Renal cortical epithelial cell (primary cell): ENCODE measurements at places on chromosomes 6 and 20. TPM values are rescaled to one million over a fixed set of nuclear protein-coding genes. Genes with fewer than 3 reads are reported as not detected.

- peak; percentile 68 for DNase-seq
Observed at GRCh38 chr6:132483779-132484679, 28.9 kb downstream of the STX7 start.

- DNase-seq, result no peak
Observed at GRCh38 chr20:54227241-54227640, 19.4 kb downstream of the PFDN4 start.

GRCh38 chr6:144007478-144008119, 460 bp downstream of the PLAGL1 start:
- DNase-seq, result no peak

DNA sequence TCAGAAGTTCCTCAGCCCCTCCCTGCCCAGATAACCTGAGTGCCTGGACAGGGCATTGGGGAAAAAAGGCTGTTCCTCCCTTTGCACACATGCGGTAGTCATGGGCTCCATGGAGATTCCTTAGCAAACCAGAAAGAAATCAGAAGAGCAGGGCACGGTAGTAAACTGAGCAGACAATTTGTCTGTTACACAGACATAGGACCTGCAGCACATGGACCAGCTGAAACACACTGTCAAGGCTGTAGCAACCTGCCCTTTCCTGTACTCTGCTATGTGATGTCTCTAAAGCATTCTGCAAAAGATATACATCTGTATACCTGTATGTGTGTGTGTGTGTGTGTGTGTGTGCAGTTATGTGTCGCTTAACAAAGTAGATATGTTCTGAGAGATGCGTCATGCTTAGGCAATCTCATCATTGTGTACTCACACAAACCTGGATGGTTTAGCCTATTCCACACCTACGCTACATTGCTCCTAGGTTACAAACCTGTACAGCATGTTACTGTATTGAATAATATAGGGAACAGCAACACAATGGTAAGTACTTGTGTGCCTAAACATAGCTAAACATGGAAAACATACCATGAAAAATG, 44.4 kb upstream of the BMP5 start:
- no peak for DNase-seq

DNA sequence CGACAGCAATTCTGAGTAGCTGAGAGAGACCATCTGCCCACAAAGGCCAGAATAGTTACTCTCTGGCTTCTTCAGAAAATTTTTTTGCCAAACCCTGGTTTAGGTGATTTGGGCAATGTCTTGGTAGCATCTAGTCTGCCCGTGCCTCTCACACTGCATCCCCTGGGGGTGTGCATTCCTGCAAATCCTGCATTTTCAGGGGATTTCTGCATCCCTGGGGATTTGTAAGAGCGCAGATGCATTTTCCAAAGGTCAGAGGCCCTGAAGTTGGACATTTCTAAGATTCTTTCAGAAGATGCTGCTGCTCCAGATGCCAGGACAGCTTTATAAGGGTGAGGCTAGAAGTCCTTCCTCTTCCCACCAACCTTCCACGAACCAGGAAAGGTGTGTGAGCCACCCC, 4.0 kb downstream of the CST9 start:
- DNase-seq, result no peak

Gene DUSP15
- 0.15 TPM in 1 of 2 replicates, not detected in the other for total RNA-seq

DNA sequence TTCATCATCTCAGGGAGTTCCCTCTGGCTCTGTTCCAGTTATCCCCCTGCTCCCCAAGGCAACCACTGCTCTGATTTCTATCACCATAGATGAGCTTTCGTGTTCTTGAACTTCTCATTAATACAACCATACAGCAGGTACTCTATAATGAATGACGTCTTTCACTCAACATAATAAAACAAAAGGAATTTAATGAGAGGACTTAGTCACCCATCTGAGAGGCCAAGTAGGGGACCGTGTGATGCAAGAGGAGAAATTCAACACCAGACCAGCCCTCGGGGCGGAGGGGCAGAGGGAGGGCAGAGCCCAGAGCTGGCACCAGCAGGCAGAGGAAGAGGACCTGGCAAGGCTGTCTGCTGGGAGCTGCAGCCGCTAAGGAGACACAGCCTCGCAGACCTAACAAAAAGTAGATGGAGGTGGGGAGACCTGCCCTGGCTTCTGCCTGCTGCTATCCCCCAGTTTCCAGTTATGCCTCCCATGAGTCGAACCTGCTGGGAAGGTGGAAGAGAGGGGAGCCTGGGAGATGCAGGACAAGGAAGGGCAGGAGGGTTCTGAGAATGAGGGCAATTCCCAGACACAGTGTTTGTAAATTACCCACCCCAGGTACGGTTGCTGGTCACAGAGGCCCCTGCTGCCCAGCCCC, 13.8 kb downstream of the CCN5 start:
- peak; percentile 98 for DNase-seq

Gene B3GAT2
- total RNA-seq, result under 0.01 TPM in 2 replicates

Gene CFB
- total RNA-seq, result 24.3 and 32.7 TPM in 2 replicates

- DNase-seq, result no peak
Observed at GRCh38 chr6:169921217-169921616, 169.8 kb downstream of the ERMARD start.

DNA sequence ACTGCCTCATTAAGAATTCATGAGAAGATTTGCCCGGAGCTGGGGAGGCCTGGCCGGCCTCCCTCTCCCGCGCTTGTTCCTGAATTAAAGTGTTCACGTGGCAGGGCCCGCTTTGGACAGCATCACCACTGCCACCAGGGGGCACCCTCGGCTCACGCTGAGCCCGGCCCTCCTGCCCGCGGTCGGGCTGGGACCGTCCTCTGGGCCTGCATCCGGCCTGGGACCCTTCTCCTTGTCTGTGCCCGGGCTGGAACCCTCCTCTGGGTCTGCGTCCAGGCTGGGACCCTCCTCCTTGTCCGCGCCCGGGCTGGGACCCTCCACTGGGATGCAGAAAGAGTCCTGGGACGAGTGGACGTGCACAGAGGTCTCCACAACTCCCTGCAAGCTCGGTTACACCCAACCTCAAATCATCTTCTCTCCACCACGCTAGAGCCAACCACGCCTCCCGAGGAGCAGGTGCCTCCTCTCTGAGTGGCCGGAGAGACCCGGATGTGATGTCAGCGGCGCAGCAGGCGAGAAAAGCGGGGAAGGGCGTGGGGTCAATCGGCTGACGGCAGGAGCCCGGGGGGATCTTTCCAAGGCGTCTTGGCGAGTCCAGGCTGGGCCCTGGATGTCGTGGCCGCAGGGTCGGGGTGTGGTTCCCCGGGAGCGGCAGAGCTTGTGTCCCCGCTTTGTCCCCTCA, 50.9 kb upstream of the DACT2 start:
- no peak for DNase-seq

DNA sequence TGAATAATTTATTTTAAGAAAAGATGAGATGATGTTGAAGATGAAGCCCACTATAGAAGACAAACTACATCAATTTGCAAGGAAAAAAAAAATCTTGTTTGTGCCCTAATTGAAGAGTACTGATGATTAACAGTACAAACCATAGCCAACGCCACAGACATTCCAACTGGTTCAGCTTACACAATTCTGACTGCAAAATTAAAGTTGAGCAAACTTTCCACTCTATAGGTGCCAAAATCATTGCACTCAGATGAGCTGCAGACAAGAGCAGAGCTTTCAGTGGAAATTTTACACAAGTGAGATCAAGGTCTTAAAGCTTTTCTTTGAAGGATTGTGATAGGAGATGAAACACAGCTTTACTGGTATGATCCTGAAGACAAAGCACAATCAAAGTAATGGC, 85.3 kb downstream of the OGFRL1 start:
- no peak for DNase-seq

DNA sequence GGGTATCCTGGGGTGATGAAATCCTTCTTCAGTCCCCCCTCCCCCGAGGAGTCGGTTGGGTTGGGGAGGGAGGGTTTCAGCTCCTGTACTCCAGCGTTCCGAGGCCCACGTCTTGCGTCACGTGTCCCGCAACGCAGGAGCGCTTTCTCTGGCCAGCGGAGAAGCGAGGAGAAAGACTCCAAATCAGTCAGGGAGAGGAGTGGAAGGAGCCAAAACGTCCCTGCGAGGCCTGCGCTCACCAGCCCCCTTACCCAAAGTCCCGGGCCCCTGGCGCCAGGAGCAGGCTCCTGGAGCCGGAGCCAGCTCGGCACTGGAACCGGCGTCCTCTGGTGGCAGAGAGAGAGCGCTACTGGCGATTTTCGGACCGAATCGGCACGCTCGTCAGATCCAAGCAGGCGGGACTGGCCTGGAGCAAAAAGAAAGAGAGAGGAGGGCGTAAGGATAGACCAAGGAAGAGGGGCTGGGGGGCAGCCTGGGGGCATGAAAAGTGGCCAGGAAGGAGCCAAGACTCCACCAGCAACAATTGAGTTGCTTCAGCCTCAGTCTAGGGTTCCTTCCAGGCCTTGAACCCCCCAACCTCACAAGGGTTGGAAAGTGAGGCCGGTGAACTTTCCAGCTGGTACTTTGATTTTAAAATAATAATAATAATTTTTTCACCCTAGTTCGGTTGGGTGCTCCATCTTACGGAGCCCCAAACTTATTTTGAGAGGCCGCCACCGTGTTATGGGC, at the start of gene GNAS:
Gene GNAS, plus strand, starts transcription at position 174 of the 729 bp plus-strand sequence.
- DNase-seq, result peak; percentile 29

Gene CNR1
- total RNA-seq, result 3.3 and 9.9 TPM in 2 replicates

Gene EDN3
- not detected in 2 replicates for total RNA-seq

Gene SLPI
- 58.2 and 256 TPM in 2 replicates for total RNA-seq
